ENCODE measurements at places on chromosomes 13 and 19.

DNA sequence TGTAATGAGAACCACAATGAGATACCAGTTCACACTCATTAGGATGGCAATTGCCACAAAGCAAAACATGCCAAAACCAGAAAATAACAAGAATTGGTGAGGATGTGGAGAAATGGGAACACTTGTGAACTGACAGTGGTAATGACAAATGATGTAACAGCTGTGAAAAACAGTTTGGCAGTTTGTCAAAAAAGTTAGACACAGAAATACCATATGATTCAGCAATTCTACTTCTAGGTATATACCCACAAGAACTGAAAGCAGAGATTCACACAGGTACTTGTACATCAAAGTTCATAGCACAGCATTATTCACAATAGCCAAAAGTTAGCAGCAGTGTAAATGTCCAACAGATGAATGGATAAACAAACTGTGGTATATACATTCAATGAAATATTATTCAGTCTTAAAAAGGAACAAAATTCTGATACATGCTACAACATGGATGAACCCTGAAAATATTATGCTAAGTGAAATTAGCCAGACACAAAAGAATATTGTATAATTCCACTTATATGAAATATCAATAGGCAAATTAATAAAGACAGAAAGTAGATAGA, 96.5 kb downstream of the UGGT2 start:
- DNase-seq = no peak

- DNase-seq = no peak
Observed at GRCh38 chr13:113588394-113589111, 4.0 kb downstream of the TFDP1 start.

DNA sequence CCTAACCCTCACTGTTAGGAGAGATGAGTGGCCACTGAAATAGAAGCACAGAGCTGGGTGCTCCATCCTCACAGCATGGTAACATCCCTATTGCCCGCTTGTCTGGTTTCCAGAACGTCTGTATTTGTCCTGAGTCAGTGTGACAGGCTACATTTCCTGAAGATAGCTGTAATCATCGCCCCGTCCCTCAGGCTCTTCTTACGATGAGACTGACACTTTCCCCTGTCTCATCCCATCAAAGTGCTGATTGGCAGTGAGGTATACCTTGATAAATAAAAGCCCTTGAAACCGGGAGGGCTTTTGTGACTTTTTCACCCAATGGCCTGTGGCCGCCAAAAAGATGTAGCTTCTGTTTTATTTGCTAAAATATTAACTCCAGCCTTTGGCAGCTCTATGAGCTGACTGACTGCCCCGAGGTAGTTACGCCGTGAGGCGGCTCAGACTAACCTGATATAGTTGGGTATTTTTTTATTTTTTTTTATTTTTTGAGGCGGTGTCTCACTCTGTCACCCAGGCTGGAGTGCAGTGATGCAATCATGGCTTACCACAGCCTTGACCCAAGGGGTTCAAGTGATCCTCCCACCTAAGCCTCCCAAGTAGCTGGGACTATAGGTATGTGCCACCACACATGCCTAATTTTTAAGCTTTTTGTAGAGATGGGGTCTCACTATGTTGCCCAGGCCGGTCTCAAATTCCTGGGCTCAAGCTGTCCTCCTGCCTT, 5.7 kb upstream of the LRRC4B start:
- no peak for DNase-seq

DNA sequence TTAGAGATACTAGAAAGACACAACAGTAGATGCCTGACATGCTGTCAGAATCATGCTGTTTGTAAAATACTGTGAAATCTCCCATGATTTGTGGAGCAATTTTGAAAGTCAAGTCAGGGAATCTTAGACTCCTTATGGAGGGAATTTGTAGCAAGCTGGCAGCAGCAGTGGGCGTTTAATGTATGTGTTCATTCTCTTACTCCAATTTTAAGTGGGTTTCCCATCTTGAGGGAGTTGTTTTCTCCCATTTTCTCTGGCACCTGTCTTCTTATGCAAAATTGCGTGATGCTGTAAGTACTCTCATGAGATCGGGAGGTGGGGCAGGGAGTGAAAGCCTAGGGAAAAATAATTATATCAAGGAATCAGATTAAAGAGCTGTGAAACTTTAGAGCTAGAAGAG, 16.0 kb upstream of the GTF2F2 start:
- DNase-seq = no peak

- DNase-seq = no peak
Observed at GRCh38 chr13:98129059-98129746, 13.7 kb upstream of the FARP1 start.

DNA sequence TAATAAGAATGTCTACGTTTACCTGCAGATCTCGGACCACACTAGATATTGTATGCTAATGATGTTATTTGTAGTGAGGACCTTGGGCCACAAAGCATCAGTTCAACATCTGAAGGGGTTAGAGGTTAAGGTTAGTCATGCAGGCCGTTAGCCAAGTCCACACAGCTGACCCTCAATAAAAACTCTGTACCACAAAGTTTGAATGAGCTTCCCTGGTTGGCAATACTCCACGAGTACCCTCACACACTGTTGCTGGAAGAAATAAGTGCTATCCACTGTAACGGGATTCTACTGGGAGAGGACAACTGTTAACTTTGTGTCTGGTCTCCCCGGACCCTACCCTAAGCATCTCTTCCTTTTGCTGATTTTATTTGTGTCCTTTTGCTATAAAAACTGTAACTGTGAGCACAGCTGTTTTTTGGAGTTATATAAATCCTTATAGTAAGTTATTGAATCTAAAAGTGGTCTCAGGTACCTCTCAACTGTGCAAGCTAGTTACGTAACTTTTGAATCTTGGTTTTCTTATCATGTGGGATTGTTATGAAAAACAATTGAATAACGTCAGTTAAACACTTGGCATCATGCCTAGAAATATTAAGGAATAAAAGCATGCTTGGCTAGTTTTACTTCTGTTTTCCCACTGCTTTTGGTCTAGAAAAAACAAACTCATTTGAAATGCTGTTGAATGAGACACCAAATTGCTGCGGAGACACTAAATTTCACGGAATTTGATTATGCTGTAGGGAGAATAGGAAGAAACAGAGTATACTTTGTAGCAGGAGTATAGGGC, 181.5 kb downstream of the DNAJC3 start:
- DNase-seq = no peak

- DNase-seq = no peak
Observed at GRCh38 chr13:102495663-102496062, 93.8 kb upstream of the FGF14 start.

DNA sequence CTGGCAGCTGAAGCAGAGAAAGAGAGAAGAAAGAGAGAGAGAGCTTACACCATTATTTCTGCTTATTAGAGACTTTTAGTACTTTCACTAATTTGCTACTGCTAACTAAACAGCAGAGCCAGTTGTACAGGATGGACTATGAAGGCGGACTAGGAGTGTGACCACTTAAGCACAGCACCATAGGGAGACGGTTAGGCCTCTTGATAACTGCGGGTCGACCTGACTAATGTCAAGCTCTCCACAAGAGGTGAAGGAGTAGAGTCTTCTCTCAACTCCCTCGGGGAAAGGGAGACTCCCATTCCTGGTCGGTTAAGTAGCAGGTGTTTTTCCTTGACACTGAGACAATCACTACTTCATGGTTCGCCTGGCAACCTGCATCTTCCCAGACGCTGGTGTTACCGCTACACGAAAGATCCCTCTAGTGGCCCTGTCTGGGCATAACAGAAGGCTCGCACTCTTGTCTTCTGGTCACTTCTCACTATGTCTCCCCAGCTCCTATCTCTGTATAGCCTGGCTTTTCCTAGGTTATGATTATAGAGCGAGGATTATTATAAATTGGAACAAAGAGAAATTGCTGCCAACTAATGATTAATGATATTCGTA, 5.3 kb upstream of the PSG7 start:
- DNase-seq = no peak

DNA sequence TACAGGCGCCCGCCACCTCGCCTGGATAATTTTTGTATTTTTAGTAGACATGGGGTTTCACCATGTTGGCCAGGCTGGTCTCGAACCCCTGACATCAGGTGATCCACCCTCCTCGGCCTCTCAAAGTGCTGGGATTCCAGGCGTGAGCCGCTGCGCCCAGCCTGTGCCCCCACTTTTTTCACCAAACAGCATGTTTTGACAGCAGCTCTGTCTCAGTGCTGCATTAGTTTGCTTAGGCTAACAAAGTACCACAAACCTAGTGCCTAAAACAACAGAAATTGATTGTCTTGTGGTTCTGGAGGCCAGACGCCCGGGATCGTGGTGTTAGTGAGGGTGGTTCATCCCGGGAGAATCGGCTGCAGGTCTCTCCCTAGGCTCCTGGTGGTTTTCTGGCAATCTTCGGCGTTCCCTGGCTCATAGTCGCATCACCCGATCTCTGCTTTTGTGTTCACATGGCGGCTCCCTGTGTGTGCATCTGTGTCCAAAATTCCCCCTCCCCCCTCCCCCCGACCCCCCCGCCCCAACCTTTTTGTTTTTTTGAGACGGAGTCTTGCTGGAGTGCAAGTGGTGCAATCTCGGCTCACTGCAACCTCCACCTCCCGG, 30.0 kb downstream of the MYH14 start:
- no peak for DNase-seq

- DNase-seq = no peak
Observed at GRCh38 chr19:48946463-48947257, 8.0 kb upstream of the BAX start.

DNA sequence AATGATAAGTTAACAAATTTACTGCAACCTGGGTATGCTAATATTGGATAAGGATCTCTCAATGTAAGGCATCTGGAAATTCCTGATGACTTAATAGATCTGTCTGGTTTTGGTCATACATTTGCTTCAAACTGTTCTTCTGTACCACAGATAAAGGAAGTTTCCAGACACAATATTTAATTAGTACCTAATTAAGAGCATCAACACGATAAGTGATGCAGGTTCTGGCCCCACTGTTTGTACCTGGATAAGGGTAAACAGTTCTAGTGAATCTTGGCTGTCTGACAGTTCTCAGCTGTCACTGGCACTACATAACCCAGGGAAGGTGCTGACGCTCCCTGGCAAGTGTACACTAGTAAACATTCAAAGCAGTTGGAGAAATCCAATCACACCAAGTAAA, 165.6 kb downstream of the MZT1 start:
- DNase-seq = peak; percentile 61

DNA sequence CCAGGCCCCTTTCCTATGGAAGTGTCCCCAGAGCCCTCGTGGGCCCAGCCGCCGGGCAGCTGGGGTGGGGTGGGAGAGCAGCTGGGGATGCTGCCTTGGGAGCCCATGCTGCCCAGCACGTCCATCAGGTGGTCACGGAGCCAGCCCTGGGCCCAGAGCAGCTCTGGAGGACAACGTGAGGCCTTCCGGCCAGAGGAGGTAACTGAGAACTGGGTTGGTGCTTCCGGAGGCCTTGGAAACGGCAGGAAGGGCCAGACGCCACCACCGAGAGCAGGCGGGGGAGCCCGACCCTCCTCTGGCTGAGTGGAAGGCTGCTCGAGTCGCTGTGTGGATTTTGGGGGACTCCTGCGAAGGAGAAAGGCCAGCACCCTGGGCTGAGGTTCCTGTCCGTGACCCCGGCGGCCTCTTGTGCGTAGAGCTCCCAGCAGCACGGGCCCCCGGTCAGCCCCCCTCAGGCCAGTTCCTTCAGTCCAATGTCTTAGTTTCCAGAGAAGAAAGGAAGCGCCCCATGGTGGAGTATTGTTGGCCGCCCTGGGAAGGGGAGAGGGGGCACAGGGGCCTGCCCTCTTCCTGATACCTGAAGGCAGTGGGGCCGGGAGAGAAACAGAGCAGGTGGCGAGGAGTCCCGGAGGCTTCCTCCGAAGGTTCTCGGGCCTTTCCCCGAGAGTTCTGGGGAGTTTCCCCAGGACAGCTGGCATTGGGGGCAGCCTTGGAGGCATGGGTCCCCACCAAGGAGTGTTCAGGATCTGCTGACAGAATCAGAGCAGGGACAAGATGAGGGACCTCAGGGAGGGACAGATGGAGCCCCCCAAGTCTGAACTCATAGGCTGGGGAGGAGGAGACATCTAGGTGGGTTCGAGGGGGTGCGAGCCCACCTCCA, 68.8 kb downstream of the MLLT1 start:
- no peak for DNase-seq

DNA sequence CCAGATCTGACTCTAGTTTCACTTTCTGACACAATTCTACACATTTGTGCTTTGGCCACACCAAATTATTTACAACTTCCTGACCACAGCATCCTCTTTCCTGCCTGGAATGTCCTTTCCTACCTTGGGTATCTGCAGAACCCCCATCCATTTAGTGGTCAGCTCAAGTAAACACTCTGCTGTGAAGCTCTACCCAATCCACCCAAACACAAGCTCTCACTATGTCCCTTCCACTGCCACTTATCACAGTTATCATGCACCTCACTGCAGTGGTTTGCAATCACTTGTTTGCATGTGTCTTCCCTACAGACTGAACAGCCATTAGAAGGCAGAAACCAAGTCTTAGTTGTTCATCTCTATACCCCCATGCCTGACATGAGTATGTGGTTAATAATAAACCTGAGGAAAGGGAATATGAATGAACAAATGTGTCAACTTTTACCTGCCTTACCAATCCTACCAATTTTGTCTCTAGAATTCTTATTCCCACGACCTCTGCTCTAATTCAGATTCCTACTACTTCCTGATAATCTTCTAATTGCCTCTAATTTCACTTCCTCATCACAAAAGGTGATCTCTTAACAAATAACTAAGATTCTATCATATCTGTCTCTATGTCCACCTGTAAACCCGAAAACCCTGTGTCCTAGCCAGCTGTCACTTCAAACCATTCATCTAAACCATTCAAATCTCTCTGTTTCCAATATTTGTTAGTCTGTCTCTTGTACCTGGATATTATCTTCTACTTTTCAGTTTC, 25.1 kb downstream of the LNX2 start:
- DNase-seq = no peak

DNA sequence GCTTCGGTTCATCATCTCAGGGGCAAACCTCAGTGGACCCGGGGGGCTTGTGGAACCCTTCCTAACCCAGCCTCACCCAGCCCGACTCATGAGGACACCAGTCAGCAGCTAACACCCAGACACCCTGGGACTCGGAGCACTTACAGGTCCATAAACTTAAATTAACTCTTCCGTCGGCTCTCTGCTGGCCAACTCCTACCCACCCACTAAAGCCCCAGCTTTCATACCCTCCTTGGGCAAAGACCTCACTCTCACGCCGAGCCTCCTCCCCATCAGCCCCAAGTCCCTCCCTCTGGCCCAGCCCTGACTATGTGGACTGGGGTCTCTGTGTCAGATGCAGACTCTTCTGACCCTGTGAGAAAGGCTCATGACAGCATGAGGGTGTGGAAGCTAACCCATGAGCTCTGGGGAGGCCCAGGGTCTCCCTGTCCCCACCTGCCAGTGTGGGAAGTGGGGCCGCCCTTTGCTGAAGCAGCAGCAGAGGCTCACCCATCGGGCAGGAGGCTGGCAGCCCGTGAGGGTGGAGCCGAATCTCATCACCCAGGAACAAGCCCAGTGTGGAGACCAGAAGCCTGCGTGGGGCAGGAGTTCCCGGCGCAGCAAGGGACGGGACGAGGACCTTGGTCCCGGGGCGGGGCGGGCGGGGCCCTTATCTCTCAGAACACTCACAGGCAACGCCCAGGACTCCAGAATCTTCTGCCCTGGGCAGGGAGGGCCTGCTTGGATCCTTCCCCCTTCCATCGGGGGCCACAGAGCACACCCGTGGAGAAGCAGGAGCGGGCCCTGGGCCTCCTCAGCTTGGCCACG, 19.8 kb downstream of the TCF3 start:
- no peak for DNase-seq

GRCh38 chr13:98254513-98254912, 77.4 kb upstream of the RNF113B start:
- no peak for DNase-seq

- no peak for DNase-seq
Observed at GRCh38 chr19:558770-559439, 13.5 kb upstream of the BSG start.
